ENCODE measurements at places on chromosomes 3 and 15.

GRCh38 chr3:71111784-71112440 lies 471.6 kb downstream of the FOXP1 start:
- DNase-seq: no peak

DNA sequence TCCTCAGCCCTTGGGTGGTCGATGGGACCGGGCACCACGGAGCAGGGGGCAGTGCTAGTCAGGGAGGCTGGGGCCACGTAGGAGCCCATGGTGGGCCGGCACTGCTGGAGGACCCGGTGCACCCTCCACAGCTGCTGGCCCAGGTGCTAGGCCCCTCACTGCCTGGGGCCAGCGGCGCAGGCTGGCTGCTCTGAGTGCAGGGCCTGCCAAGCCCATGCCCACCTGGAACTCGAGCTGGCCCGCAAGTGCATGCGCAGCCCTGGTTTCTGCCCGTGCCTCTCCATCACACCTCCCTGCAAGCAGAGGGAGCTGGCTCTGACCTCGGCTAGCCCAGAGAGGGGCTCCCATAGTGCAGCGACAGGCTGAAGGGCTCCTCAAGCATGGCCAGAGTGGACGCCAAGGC lies 42.1 kb downstream of the KLHDC8B start:
- no peak for DNase-seq

DNA sequence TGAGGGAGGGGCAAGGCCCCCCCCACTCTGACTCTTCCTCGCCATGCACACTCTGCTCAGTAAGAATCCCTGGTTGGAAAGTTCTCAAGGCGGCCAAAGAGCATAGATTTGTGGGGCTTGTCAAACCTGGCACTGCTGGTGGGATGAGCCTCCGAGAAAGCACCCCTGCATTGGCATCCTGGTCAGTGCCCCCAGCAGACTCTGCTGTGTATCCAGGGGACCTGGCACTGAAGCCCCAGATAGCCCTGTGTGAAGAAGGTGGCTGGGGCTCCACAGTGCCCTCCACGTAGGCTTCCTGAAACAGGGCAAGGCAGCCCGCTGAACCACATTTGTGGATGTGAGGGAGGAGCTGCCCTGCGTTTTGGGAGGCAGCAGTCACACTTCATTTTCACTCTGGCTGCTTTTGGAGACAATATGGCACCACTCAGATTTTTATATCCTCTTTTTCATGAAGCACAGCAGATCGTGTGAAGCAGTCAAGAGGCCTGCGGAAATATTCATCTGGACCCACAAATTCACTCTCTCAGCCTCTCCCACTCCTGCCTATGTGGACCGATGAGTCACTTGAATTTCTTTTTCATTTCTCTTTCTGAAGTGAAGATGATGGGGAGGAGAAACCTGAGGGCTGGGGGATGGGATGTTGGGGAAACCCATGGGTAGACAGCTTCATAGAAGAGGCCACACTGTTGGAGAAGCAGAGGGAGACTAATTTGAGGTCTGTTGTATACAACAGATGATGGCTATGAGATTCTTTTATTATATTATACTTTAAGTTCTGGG lies 88.7 kb upstream of the BCL6 start:
- no peak for DNase-seq

DNA sequence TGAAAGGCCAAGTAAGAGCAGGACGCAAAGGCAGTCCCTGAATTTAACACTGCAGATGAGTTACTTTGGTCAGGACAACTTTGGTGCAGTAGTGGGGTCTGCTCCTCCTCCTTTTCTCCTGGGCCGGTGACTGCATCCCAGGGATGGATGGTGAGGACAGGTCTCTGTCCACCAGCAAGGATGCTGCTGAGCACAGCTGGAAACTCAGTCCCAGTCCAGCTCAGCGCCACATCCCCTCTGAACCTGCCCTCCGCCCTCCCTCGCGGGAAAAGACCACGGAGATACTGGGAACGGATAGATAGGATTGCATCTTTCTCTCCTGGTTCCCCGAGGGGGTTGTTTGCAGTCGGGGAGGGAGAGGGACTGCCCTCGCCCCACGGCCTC lies 13.8 kb downstream of the GRAMD2A start:
- DNase-seq: no peak

- no peak for DNase-seq
Measured at GRCh38 chr3:156230278-156230900, 110.0 kb downstream of the KCNAB1 start.

DNA sequence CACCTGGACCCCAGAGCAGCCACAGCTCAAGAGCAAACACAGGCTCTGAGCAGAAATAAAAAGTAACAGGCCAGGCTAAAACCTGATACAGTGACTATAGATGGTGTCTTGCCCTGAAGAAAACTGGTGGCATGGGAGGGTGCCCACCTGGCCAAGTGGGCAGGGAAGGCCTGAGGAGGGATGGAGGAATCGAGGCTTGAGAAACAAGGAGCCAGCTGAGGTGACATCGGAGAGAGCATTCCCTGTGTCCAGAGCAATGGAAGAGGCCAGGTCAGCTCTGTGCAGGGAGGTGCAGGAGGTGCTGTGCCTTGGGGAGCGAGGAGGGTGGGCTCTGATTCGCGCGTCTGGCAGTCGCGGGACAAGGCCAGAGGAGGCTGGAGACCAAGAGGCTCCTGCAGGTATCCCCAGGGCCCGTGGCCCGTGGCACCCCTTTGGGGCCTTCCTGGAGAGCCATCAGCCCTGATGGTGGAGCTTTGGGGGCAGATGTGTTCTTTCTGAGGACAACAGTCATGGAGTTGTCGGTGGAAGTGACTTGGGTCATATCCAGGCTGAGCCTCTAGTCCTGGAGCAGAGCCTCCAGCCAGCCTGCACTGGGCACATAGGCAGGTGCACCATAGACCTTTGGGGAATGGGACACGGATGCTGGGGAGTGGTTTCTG lies 56.1 kb downstream of the PLXNA1 start:
- DNase-seq: no peak

GRCh38 chr15:38187630-38188313 lies 64.9 kb upstream of the SPRED1 start:
- DNase-seq: no peak

GRCh38 chr3:30644615-30645014 lies 38.2 kb downstream of the TGFBR2 start:
- DNase-seq: no peak

DNA sequence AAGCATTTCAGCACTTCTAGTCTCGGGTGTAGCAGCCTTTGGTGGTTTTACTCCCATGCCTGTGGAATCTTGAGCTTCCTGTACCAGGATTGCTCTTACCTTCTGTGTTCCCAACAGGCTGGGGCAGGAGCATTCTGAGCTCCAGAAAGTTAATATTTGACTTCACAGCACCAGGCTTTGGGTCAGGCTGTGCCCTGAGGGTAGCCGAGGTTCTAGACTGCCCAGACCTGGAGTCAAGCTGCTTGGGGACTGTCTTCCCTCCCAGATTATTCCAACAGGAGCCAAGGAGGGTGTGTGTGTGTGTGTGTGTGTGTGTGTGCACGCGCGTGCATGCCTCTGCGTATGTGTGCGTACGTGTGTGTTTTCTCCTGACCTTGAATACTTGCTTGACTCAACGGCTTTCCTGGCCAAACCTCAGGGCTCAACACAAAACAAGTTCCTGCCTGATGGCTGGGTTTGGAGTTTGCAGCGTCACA lies 94.8 kb downstream of the FLNB start:
- DNase-seq: no peak

- DNase-seq: no peak
Measured at GRCh38 chr3:186142393-186142932, 33.6 kb upstream of the ETV5 start.

DNA sequence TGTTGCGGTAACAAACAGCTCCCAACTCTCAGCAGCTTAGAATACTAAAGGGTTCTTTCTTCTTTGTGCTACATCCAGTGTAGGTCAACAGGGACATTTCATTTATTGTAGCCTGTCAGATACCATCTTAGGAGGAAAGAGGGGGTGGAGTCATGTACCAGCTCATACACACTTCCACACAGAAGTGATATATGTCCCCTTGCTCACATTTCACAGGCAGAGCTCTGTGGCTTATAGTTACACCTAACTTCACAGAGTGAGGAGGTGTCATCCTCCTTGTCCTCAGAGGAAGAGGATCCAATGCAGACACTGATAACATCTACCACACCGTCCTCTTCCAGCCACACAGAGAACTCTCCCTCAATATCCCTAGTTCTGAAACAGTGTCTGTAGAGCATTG lies 247.2 kb downstream of the SLCO3A1 start:
- no peak for DNase-seq

- DNase-seq: no peak
Measured at GRCh38 chr15:100765467-100766241, 114.0 kb upstream of the ALDH1A3 start.

- DNase-seq: no peak
Measured at GRCh38 chr15:58453931-58454793, 22.4 kb downstream of the LIPC start.

- no peak for DNase-seq
Measured at GRCh38 chr3:175477651-175478224, 618.6 kb downstream of the NAALADL2 start.

DNA sequence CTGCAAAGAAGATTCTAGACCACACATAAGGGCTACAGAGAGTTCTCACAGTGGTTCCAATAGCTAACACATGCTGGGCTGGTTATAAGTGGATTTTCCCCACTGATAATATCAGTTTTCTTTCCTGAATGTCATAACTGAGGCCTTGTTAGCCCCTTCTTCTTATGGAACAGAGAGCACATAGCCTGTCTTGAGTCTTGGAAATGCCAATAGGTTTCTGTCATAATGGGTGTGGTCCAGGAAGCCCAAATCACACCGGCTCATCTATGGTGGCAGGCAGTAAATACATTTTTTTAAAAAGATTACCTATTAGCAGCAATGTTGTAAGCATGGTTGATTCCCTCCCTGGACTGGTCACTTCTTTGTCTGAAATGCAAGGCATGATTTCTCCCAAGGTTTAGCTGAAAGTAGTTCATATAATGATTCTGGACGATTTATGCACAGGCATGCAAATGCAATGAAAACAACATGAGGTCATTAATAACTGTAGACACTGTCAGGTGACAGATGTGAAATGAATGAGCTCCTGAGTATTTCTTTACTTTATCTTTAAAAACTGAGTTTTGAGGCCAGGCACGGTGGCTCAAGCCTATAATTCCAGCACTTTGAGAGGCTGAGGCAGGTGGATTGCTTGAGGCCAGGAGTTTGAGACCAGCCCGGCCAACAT lies 67.2 kb upstream of the ATP2C1 start:
- no peak for DNase-seq

DNA sequence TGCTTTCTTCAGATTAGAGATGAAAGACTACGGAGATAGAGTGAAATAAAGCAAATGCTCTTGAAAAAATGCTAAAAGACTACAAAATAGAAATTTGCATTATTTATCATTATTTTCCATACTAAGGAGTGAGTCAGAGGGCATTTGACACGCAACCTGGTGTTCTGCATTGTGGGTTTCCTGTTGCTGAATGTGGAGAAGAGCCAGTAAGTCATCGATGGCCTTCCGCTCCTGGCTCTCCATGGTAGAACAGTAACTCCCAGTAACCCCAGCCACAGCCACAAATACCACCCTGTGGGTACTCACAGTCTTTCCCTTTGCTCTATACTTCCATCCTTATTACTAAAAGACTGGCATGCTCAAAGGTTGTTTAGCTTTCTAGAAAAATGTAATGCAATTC lies 61.5 kb downstream of the CGGBP1 start:
- no peak for DNase-seq
